Activated naive CD8-positive, alpha-beta T cell treated with anti-CD3 and anti-CD28 coated beads, Interleukin-2, amount 10 ng/mL, durations not matched to agents 7 days and 5 days (primary cell): ENCODE measurements at places on chromosomes 3 and 15. TPM values are rescaled to one million over a fixed set of nuclear protein-coding genes. Genes with fewer than 3 reads are reported as not detected.

GRCh38 chr15:52060501-52060900 is 41.5 kb downstream of the MAPK6 start:
- DNase-seq, result no peak

DNA sequence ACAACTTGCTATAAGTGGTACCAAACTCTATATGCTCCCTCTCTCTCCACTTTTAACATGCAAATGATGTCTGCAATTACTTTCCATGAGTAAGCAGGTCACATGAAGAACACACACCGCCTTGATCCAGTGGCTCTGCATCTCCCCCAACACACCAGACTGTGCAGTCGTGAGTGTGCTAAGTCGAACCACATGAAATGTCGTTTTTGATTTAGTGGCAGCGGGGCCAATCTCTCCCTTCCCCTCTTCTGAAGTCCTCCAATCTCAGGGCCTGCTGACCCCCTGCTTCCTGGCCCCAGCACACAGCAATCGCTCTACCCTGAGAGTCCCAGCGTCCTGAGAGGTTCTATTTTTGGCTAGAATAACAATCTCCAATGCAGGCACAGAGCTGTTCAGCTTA is 312.5 kb downstream of the SHQ1 start:
- DNase-seq, result no peak

DNA sequence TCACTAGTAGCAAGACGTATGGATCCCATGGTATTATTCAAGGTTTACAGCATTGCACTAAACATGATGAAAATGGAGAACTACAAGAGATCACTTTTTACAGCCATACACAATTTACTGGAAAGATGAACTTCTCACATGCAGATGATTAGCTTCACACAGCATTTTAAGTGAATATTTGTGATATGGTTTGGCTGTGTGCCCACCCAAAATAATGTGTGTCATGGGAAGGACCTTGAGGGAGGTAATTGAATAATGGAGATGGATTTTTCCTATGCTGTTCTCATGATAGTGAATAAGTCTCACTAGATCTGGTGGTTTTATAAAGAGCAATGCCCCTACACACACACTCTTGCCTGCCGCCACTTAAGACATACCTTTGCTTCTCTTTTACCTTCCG is 662.0 kb upstream of the CCDC54 start:
- DNase-seq, result no peak

DNA sequence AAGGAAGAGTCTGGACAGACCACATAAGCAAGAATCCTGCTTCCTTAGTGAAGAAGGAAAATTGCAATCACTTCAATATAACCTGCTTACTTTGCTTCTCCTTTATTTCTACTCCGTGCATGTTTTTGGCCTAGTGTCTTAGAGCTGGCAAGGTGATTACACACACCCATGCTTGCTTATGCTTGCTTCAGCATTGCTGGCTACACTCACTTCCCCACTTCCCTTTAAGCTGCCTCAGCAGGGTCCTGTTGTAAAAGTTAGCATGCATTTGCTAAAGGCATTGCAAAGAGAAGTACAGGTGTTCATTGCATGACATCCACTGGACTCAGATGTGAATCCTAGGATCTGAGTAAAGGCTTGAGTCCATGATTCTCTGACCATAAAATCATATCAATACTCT is 47.5 kb upstream of the STT3B start:
- DNase-seq, result no peak

DNA sequence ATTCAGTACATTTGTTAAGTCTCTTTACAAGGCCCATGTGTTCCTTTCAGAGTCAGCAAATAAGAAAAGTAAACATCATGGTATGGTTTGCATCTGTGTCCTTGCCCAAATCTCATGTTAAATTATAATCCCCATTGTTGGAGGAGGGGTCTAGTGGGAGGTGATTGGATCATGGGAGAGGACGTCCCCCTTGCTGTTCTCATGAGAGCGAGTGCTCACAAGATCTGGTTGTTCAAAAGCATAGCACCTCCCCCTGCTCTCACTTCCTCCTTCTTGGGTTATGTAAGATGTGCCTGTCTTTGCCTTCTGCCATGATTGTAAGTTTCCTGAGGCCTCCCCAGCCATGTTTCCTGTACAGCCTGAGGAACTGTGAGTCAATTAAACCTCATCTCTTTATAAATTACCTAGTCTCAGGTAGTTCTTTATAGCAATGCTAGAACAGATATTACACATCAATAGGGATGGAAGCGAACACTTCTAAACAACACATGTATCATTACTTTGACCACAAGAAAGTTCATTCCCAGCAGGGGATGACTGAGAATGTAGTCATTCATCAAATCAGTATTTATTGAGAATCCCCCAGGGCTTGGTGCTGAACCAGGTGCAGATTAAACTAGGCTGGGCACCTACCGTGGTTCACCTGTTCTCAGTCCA is 4.1 kb downstream of the EFCAB12 start:
- DNase-seq, result no peak

DNA sequence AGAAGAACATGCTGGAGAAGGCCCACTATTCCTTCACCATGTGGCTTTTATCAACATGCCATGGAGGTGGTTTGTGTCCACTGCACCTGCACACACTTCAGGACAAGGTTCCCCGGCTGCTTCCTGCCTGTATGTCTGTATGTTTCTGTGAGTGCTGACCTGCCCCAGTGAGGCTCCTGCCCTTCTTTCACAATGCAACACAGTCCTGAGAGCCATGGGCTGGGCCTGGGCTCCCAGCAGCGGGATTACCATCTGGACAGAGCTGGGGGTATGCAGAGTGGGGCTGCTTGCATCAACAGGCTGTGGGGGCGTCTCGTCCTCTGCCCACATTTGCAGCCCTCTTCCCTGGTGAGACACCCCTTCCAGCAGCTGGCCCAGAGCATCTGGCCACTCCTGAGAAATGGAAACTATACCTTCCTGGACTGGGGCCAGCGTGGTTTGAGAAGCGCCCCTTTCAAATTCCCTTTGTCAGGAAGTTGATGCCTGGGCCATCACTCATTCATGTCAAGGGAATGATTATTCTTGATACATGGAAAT is 29.3 kb upstream of the C15orf39 start:
- DNase-seq, result no peak

GRCh38 chr15:68774521-68775235 is 46.0 kb downstream of the ANP32A start:
- no peak for DNase-seq

GRCh38 chr3:50623840-50624474 is 7.0 kb downstream of the MAPKAPK3 start:
- DNase-seq, result peak; percentile 56

GRCh38 chr3:11641683-11642430 is 1.9 kb downstream of the VGLL4 start:
- DNase-seq, result no peak

- no peak for DNase-seq
Observed at GRCh38 chr15:99283717-99284116, 32.4 kb downstream of the LRRC28 start.

DNA sequence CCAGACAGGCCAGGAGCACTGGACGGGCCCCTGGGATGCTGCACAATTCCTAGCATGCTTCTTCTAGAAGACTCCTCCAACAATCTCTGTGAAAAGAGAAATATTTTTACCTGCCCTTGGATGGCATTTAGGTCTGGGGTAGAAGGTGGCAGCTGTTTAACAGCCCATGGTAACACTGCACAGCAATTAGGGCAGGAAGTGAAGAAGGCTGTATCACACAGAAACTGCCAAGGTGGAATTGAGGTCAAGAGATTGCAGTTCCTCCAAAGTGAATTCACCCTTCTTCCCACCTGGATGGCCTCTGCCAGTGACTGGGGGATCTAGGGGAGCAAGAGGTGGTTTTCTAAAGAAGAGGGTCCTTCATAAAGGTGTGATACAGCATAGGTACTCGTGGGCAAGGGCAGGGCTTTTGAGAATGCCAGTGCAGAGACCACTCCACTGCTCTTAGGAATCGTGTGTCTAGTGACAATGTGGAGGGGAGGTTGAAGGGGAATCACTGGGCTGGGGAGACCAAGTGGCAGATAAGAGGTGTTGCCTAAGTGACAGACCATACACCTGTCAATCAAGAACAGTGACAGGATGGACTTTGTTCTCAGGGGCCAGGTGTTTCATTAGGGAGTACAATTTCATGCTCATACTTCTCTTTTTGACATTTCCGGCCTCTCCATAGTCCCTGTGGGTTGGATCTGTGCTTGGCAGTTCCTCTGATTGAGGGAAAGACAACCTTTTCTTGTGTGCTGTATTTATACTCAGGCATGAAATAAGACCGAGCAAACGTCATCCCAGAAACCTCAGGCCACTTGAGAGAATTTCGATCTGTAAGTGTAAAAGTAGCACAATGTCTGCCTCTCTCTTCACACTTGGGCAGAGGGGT is 83.5 kb upstream of the BCL6 start:
- DNase-seq, result no peak

DNA sequence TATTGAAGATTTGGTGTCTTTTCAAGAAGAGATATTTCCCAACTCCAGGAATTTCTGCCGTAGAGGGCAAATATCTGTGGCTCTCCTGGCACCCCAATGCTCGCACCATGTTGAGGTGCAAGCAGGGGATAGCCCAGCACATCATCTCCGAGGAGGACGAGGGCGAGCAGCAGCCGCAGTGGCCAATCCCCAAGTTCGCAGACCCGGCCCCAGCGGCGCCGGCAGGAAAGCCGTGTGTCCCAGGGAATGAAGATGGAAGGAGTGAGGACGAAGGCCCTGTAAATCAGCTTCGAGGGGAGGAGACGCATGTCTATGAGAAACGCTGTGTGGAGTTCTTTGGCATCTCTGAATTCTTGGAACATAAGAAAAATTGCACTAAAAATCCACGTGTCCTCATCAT is 213.4 kb upstream of the UBE2E2 start:
- no peak for DNase-seq

- no peak for DNase-seq
Observed at GRCh38 chr3:43231276-43232000, 54.9 kb upstream of the SNRK start.

DNA sequence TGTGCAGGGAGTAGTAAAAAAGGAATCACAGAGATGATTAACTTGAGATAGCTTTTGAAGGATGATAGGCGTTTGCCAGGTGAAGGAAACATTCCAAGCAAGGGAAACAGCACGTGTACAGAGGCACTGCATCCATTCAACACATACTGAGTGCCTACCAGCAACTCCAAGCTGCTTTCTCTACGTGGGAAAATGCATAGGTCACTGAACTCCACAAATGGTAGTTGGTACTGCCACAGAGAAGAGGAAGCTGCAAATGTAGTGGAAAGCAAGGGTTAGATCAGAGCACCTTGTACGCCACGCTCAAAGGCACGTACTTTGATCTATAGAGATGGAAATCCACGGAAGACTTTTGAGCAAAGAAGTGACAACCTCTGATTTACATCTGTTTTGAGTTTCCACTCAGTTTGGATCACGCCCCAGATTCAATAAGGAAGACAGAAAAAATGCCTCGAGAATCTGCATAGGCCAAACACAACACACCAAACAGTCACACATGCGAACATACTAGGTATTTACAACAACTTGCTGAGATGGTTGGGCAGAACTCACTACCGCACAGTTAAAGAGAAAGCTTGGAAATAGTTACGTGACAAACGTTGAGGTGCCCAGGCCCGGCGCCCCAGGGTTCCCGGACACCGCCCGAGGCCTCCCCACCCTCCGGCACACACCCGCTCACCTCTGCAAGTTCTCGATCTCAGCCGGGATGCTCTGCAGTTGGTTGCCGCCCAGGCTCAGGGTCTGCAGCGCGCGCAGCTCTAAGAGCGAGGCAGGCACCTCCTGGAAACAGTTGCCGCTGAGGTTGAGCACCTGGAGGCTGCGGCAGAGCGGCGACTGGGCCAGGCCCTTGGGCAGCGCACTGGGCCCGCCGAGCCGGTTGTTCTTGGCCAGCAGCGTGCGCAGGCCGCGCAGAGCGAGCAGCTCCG is 826 bp downstream of the LRRC58 start:
- no peak for DNase-seq

DNA sequence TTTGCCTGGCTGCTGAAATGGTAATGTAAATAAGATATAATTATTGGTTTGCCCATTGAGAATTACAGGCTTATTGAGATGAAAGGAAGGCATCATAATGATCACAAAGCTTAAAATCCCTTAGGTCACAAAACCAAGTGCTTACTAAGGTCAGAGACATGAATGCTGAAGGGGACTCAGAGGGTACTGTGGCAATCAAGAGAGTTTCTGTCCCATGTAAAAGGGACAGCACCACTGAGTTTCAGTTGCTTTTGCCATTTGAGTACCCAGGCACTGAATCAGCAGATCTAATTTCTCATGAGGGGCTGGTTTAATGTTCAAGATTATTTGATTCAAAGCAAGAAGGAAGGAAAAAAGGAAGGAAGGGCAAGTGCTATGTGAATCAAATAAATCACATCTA is 127.0 kb downstream of the PLOD2 start:
- DNase-seq, result no peak

GRCh38 chr15:70308011-70308734 is 210.5 kb upstream of the TLE3 start:
- DNase-seq, result peak; percentile 59

- no peak for DNase-seq
Observed at GRCh38 chr3:78163379-78163778, 1123.5 kb downstream of the ROBO2 start.

GRCh38 chr3:177711637-177712036 is 514.4 kb upstream of the TBL1XR1 start:
- DNase-seq, result no peak

DNA sequence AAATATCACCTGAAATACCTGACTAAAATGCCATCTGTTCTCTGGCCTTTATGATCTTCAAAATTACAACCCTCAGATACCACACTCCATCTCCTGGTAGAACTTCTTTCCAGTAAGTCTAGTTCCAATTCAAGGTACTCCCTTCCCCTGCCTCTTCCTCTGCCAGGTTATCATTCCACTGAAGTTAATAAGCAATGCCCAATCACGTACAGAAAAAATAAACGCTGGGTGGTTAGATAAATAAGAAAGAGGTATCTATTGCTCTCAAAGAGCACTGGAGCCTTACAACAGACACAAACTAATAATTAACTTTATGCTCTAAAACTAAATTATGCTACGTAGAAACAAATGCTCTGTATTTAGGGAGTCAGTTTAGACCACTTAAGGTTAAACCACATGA is 112.5 kb downstream of the MYO9A start:
- DNase-seq, result no peak

- DNase-seq, result no peak
Observed at GRCh38 chr15:32636908-32637567, 4.5 kb upstream of the SCG5 start.

GRCh38 chr3:70233112-70233511 is 79.3 kb downstream of the MDFIC2 start:
- no peak for DNase-seq

GRCh38 chr15:43095243-43095642 is 10.6 kb downstream of the UBR1 start:
- no peak for DNase-seq

Gene PARP15
- 49.1 TPM for total RNA-seq

Gene CAMKV
- total RNA-seq, result not detected

Gene GOLGA6L10
- total RNA-seq, result 4.2 TPM

Gene HIGD2B
- total RNA-seq, result 0.62 TPM

Gene CASR
- not detected for total RNA-seq

Gene RBP2
- total RNA-seq, result not detected

Gene ST3GAL6
- total RNA-seq, result 0.69 TPM

Gene SPINK8
- total RNA-seq, result not detected

Gene SLC25A38
- total RNA-seq, result 46.0 TPM

Gene GABRG3
- not detected for total RNA-seq

Gene OCA2
- total RNA-seq, result not detected

Gene GCSAM
- total RNA-seq, result 11.8 TPM

Gene CSTA
- total RNA-seq, result not detected

Gene TMC3
- total RNA-seq, result not detected
